ENCODE measurements at places on chromosomes 4 and X.
A peak's percentile ranks its signal among the peaks of the same experiment; 100 is the strongest.

GRCh38 chr4:26489101-26489985, 941 bp downstream of the CCKAR start:
- DNase-seq, result no peak

- no peak for DNase-seq
Measured at GRCh38 chrX:30895370-30895769, 6.3 kb upstream of the TAB3 start.

DNA sequence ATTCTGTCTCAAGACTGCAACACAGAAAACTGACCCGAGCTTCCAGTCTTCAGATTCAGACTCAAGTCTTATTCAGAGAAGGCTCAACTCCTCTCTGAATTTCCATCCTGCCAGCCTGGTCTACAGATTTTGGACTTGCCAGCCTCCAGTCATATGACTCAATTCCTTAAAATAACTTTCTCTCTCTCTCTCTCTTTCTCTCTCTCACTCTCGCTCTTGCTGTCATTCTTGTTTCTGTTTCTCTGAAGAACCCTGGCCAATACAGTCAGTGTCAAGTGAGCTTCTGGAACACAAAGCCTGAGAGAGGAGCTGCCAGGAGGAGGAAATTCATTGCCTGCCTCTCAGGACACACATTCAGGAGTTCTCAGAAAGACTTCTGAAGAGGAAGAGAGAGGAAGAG, 154.9 kb downstream of the PARM1 start:
- no peak for DNase-seq

GRCh38 chrX:118231464-118231863, 114.4 kb upstream of the WDR44 start:
- no peak for DNase-seq

DNA sequence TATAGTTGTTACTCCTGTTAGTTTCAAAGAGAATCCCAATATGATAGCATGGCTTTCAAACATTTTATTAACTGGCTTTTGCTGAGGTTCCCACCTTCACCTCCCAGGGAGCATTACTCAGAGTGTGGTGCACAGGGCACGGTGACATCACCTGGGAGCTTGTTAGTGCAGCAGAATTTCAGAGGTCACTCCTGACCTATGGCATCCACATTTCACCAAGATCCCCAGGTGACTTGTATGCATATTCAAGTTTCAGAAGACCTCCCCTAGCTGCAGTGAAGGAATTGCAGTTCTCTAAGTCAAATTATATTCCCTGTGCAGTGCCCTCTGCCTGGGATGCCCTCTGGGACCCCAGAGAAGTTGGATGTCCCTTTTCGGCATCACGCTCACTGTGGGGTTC, 29.7 kb upstream of the LNX1 start:
- DNase-seq, result no peak

GRCh38 chrX:69307756-69308155, 142.5 kb upstream of the PJA1 start:
- DNase-seq, result no peak

GRCh38 chr4:48205626-48206025, 64.0 kb downstream of the TEC start:
- no peak for DNase-seq

- DNase-seq, result no peak
Measured at GRCh38 chr4:9765091-9765490, 16.3 kb upstream of the DRD5 start.

DNA sequence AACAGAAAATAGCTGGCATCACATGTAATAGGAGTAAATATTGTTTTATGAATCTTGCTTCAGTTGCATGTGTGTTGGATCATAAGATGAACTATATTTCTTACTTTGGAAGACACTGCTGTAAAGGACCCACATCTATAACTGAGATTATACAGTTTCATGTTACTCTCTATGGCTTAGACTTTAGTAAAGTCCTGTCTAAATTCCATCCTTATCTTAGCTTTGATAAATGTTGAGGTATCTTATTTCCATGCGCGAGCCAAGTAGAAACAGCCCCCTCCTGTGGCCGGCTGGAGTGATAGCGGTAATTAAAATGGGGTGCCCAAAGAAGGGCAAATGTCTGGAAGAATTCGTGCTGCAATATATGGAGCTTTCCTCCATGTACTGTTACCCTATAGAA, 43.0 kb downstream of the CCDC158 start:
- no peak for DNase-seq

DNA sequence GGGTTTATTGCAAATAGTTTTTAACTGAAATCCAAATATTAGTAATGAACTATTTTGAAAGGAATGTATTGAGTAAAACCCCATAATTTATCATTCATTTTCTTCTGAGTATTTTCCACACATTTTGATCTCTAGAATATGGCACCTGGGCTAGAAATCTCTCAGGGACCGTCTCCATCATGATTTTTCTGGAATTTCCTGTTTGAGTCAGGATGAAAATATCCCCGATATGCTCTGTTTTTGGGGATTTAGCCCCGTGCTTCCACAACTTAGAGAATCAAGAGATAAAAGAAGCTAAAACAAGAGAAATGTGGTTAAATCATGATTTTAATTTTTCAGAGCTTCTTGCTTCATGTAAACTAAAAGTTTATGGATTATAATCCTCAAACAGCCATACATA, 114.2 kb downstream of the SPCS3 start:
- DNase-seq, result no peak

- no peak for DNase-seq
Measured at GRCh38 chr4:15381806-15382338, 46.0 kb upstream of the C1QTNF7 start.

DNA sequence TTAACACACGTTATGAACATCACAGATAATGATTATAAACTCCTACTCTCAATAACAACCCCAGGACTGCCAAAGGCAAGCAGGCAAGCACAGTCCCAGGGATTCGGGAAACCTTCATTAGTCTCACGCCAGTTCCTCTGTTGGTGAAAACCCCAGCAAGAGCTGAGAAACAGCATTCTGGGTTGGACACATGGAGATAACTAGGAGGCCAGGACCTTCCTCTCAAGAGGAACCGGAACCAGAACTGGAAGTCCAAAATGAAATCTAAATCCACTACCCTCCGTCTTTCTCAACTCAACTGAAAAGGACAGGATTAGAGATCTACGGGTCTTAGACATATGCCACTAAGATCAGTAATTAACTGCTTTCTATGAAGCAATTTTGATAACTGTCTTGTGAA, 3.8 kb downstream of the VEGFC start:
- DNase-seq, result no peak

DNA sequence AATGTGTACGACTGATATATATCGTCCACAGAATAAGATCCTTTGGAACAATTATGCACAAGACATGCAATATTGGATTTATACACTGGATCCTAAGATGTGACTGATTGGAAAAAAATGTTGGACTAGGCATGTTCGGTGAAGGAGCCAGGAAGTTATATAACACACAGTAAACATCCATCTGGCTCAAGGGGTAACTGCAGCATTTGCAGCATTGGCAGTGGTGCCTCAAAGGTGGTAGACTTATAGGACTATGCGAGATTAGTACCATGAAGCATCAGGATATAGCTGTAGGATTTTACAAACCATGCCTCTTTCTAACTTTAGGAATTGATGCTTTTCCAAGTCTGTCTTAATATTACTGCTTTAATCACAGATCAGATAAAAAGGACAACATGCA, 34.3 kb downstream of the MSX1 start:
- no peak for DNase-seq

GRCh38 chr4:185203486-185204237, at the start of gene CFAP97:
Gene CFAP97 (minus strand): TSS chr4:185204000. CDS start chr4:185191196, 12,804 bp downstream.
- DNase-seq, result peak; percentile 87

DNA sequence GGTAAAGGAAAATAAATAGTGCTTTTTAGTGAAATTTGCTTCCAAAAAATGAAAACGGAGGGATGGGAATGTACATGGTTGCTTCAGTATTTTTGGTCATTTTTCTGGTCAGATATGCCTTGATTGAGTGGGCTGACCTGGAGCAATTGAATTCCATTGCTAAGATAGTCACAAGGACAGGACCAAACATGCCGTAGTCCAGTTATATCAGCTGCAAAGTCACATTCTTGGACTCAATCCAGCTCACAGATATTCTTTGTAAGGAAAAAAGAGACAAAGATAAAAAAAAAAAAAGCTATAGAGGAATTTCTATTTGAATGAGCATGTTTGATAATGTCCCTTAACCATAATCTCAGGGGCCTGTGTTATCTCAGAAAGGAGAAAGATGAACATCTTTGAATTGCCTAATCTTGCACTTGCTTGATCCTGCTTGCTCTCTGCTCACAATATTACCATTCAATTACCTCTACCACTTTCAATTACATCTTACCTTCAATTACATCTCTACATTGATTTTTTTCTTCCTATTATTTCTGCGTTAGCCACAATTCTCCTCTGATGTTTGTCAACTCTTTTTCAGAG, 75.4 kb upstream of the PACRGL start:
- DNase-seq, result no peak

DNA sequence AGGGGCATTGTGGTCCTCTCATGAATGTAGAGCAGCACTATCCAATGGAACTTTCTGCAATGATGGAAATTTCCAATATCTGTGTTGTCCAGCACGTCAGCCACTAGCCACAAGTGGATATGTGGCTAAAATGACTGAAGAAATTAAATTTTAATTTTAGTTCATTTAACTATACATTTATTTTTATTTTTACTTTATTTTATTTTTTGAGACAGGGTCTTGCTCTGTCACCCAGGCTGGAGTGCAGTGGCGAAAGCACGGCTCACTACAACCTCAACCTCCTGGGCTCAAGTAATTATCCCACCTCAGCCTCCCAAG, 13.3 kb upstream of the RBBP7 start:
- no peak for DNase-seq

GRCh38 chr4:81260443-81261101, 45.5 kb upstream of the PRKG2 start:
- DNase-seq, result no peak

DNA sequence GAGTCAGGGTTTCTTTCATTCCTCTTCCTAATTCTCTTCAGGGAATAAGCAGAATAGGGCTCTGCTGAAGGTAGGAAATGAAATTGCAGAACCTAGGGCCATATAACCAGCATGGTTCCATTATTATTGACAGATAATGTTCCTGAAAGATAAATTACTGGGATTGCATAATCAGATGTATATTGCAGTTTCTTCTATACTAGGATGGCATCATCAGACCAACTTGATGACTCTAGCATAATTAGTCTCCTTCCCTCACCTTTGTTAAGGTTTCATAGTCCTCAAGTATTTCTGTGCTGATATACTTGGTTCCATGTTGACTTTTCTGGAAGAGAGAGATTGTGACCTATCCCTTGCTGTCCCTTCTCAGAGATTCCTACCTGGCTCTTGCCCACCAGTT, 492.3 kb upstream of the LCORL start:
- DNase-seq, result no peak

DNA sequence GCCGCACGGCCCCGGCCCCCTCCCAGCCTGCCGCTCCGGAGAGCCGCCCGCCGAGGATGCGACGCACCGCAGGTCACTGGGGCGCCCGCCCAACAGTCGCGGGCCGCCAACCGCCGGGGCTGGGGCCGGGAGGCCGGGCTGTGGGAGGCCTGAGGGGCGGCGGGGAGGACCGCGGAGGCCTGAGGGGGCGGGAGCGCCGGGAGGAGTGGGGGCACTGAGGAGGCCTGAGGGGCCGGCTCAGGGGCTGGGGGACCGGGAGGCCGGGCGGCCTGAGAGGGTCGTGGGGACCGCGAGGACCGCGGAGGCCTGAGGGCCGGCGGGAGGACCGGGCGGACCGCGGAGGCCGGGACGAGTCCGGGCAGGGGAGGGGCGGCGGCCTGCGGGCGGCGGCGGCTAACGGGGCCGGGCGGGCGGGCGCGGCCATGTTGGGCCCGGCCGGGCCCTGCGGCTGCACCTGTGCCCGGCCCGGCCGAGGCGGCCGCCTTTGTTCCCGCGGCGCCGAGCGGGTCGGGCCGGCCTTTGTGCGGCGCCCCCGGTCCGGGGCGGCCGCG, 353 bp downstream of the NSD2 start:
- no peak for DNase-seq

DNA sequence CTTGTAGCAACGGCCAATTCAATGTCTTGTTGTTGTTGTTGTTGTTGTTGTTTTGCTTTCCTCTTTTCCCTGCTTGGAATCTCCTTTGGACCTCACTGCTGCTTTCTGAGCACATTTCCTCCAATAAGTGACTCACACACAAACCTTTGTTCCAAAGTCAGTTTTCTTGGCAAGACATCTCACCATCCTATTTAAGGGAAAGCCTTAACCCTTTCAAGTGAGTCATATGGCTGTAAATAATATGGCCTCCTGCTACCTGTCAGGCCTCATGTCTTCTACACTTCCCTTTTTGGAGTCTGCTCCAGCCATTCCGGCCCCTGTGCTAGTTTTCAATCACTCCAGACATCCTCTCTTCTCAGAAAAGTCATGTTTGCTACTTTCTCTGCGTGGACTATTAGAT, 79.5 kb upstream of the MAGEB10 start:
- no peak for DNase-seq

GRCh38 chr4:82561786-82562563, at the start of gene TMEM150C:
Gene TMEM150C (minus strand): TSS chr4:82561988. CDS start chr4:82504657, 57,331 bp downstream.
- no peak for DNase-seq

GRCh38 chrX:18941896-18942295, 42.0 kb downstream of the PHKA2 start:
- no peak for DNase-seq

- no peak for DNase-seq
Measured at GRCh38 chrX:98067611-98068010, 1183.9 kb downstream of the RPA4 start.

DNA sequence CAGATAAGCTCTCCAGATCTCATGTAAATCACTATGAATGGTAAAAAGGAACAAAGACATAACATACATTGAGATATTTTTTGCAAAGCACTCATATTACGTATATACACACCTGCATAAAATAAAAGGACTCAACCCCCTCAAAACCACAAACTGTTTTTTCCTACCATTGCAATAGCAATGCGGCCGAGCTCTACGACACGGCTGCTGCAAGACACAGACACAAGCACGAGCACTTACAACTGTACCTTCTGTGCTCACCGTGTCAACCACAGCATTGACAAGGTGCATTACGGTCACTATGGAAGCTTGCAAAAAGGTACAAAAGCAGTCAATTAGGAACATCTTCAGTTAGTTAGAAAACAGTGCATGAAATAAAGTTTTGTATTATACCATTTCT, 37.1 kb upstream of the MTNR1A start:
- no peak for DNase-seq

DNA sequence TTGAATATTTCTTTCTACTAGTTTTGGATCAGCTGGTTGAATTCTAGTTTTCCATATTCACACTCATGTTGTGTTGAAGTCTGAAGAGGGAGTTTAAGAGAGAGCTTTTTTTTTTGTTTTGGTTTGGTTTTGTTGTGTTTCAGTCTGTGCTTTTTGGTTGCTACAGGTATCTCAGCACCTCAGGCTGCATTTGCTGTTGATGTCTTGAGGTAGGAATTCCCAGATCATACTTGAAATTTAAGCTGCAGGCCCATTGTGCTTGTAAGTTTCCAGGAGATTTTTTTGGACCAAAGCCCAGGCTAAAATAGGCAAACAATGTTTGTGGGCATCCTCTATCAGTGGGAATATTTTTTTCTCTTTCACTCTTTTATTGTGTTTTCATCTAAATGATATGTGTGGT, 190.2 kb upstream of the AGA start:
- no peak for DNase-seq

DNA sequence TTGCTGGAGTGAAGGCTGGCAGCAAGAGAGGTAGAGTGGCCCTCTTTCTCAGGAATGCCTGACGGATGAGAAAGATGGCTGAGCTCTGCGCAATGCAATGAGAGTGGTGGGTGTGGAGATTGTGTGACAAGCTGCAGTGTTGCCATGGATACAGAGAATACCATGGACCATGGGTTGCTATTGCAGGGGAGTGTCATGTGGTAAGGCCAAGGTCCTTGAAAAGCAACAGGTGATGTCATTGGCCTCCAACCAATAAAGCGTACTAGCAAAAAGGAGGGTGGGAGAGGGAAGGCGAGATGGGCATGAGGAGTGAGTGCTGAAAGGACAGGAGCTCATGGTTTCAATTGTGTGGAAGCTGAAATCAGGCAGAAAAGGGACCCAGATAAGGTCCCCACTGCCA, 1.8 kb downstream of the PNMA5 start:
- DNase-seq, result no peak
